ENCODE measurements at places on chromosomes 7 and 10.
A peak's percentile ranks its signal among the peaks of the same experiment; 100 is the strongest.

- no peaks in the 10 kb centered on the region for H3K4me1 ChIP-seq
- H3K27ac ChIP-seq, result no peak overlapping the region
- no peak overlapping the region for H3K4me3 ChIP-seq
- DNase-seq, result no peak
- H3K36me3 ChIP-seq, result no peaks in the 10 kb centered on the region
- peaks cover 33% of the 10 kb centered on the region for H3K27me3 ChIP-seq
Measured at GRCh38 chr10:100776671-100777070, 31.3 kb downstream of the PAX2 start.

GRCh38 chr7:144632724-144633123, 203.1 kb downstream of the TPK1 start:
- no peaks in the 10 kb centered on the region for H3K27me3 ChIP-seq
- no peak overlapping the region for H3K27ac ChIP-seq
- no peaks in the 10 kb centered on the region for H3K4me1 ChIP-seq
- no peaks in the 10 kb centered on the region for H3K36me3 ChIP-seq

DNA sequence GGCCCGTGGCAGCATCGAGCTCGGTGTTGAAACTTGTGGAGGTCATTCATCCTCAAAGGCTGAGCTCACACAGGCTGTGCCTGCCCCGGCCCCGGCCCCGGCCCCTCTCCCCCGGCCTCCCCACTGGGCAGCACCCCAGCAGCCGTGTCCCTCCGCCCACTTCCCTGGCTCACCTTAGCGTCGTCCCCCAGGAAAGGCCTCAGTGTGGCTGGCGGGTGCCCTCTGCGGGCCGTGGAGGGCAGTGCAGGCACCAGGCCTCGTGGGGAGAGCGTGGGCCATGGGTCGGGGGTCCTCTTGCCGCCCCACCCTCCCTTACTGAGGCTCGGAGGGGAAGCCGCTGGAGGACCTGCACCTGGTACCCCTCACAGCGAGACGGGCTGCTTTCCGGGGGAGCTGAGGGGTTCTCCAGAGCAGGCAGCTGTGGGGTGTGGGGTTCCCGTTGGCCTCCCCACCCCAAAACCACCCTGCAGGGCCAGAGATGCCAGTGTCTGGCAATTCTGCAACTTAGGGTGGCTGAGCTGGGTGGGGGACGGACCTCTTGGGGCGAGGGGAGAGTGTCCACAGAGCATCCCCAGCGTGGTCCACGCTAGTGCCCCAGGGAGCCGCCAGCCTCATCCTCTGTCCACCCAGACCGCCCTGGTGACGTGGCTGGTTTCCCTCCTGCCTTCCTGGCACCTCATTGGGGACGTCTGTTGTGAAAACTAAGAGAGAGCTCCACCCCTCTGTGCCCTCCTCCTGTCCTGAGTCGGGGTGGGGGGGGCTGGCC, 44.2 kb upstream of the DPYSL4 start:
- H3K27ac ChIP-seq, result no peak overlapping the region
- peak; percentile 18 for DNase-seq
- no peaks in the 10 kb centered on the region for H3K36me3 ChIP-seq
- H3K4me1 ChIP-seq, result no peaks in the 10 kb centered on the region

GRCh38 chr10:6721480-6721879, 141.4 kb upstream of the PRKCQ start:
- H3K4me1 ChIP-seq, result no peaks in the 10 kb centered on the region
- no peaks in the 10 kb centered on the region for H3K36me3 ChIP-seq
- peaks cover 25% of the 10 kb centered on the region for H3K27me3 ChIP-seq
- no peak overlapping the region for H3K4me3 ChIP-seq

DNA sequence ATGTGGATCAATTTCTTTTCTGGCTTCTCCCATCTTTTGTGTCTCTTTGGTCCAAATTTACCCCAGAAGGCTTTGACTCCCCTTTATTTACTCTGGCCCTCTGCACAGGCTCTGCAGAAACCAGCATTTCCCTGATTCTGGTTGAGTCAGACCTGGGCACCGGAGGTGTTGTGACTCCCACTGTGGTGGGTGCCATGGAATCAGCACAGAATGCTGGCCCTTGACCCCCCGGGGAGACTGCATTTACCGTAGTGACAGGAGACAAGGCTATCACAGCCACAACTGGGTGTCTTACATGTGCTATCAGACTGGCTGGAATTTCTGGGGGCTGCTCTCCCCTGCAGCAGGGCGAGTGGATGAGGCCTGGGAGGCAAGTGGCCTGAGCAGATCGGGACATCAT, 37.6 kb downstream of the PLXDC2 start:
- H3K4me1 ChIP-seq, result no peaks in the 10 kb centered on the region
- H3K27me3 ChIP-seq, result no peaks in the 10 kb centered on the region
- H3K27ac ChIP-seq, result no peak overlapping the region
- H3K36me3 ChIP-seq, result no peaks in the 10 kb centered on the region
- no peak overlapping the region for H3K4me3 ChIP-seq
- no peak for DNase-seq

DNA sequence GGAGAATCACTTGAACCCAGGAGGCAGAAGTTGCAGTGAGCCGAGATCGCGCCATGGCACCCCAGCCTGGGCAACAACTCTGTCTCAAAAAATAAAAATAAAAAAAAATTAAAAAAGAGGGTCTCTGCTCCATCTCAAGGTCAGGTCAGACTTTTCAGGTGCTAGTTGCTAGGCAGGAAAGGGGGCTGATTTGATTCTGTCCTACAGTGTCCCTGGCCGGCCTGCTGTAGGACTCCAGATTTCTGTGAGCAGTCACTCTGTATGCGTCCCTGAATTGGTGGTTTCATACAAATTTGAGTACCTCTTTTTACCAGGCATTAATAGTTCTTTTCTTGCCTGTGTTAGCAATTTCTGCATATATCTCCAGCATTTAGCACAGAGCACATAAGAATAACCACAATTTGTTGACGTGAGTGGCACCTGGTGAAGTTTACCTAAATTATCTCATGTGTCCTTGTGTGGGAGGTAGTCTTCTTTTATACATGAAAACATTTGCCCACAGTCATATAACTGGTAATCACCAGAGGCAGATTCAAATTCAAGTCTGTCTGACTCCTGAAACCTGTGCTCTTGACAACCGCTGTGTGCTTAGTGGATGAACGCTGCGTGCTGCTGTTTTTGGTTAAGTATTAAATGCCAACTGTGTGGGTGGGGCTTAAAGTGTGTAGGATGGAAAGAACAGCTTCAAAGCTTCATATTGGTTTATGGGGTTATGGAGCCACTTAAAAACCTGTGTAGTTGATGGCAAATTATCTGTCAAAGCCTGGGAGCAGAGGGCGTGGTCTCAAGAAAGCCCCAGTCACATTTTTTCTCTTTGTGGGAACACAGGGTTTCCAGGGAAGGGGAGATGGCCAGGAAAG, 3.2 kb upstream of the ZNF775 start:
- peak overlapping the region; percentile 41 for H3K27ac ChIP-seq
- peak; percentile 51 for DNase-seq
- peak overlapping the region; percentile 22 for H3K4me3 ChIP-seq
- H3K27me3 ChIP-seq, result no peaks in the 10 kb centered on the region
- peaks cover 44% of the 10 kb centered on the region for H3K4me1 ChIP-seq

- DNase-seq, result no peak
- H3K27ac ChIP-seq, result no peak overlapping the region
- H3K36me3 ChIP-seq, result no peaks in the 10 kb centered on the region
- H3K27me3 ChIP-seq, result no peaks in the 10 kb centered on the region
- no peaks in the 10 kb centered on the region for H3K4me1 ChIP-seq
Measured at GRCh38 chr7:16129431-16130110, 291.8 kb downstream of the CRPPA start.

GRCh38 chr7:136130511-136131303, 153.5 kb upstream of the MTPN start:
- H3K27ac ChIP-seq, result no peak overlapping the region
- H3K4me1 ChIP-seq, result no peaks in the 10 kb centered on the region
- DNase-seq, result no peak
- no peaks in the 10 kb centered on the region for H3K36me3 ChIP-seq
- H3K27me3 ChIP-seq, result no peaks in the 10 kb centered on the region
- H3K4me3 ChIP-seq, result no peak overlapping the region

- peaks cover 7% of the 10 kb centered on the region for H3K27me3 ChIP-seq
- no peak overlapping the region for H3K4me3 ChIP-seq
- no peak overlapping the region for H3K27ac ChIP-seq
- H3K36me3 ChIP-seq, result peaks cover 4% of the 10 kb centered on the region
- no peak for DNase-seq
- H3K4me1 ChIP-seq, result no peaks in the 10 kb centered on the region
Measured at GRCh38 chr10:91378061-91378460, 32.1 kb upstream of the HECTD2 start.

DNA sequence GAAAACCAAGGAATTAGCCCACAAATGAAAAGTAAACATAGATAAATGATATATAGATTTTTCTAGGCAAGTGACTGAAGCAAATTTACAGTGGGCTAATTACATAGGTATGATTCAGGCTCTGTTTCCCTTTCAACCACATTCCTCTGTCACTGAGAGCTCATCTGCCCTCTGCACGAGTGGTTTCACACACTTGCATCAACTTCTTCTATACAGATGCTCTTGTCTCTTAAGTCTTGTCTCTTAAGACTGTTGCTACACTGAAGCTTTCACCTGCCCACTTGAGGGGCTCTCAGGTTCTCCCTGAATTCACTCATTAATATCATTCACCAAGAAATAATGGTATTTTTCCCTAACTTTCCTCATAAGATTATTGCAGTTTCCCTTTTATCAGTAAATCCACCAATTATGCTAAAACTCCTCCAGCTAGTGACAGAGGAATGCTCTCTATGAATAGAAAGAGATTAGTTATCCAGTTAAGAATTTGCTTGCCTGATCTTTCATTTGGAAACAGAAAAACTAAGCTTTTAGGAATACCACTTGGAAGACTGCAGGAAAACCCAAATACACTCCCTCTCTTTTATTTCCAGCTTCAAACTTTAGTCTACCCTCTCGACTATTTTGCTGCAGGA, 95.7 kb downstream of the ELAPOR2 start:
- DNase-seq, result no peak
- H3K36me3 ChIP-seq, result no peaks in the 10 kb centered on the region
- H3K4me3 ChIP-seq, result no peak overlapping the region
- H3K4me1 ChIP-seq, result no peaks in the 10 kb centered on the region

DNA sequence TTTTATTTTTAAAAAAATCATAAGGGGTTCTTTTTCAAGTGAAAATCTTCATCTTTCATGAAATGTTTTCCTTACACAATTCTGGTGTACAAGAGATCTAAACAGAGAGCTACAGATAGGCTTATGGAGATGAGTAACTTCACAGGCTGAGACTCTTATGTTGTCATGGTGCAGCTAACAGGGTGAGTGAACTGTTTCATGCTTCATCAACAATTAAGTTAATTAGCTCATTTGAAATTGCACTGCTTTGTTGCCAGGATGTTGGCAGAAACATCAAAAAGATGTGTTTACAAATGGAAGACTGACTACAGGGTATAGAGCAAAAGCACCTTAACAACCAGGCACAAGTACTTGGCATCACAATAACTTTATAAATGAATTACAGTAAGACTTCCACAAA, 230.8 kb downstream of the FOXP2 start:
- H3K36me3 ChIP-seq, result no peaks in the 10 kb centered on the region
- DNase-seq, result no peak
- no peak overlapping the region for H3K4me3 ChIP-seq
- H3K27me3 ChIP-seq, result peaks cover 4% of the 10 kb centered on the region
- no peak overlapping the region for H3K27ac ChIP-seq

DNA sequence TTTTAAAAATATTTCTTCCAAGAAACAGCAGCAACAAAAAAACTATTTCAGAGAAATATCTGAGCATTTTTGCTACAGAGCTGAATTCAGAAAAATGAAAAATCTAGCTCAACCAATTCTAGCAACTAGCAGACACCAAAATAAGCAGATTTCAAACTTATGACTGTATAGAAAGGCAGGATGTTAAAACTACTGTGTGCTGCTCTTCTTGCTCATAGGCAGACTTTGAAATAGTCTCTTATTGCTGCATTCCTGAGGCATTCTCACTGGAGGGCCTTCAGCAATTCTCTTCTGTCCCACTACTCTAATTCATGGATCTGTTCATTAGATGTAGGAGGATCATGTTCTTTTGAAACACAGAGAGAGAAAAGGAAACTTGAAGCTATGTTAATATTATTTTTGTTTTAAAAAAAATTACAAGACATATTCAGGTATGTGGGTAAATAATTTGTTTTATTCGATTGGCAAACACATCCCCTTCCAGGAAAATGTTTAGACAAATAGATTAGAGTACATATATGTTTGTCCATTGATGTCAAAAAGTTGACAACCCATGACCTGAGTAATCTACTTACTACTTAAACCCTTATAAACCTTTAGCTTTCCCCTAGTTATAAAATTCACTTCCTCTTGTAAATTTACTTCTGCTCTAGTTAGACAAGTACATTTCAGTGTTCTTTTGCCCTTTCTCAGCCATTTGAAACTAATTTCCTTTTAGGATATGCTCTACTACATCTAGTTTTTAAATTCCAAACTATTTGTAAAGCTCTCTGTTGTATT, 428.2 kb upstream of the POT1 start:
- H3K27ac ChIP-seq, result no peak overlapping the region
- no peaks in the 10 kb centered on the region for H3K27me3 ChIP-seq
- no peaks in the 10 kb centered on the region for H3K4me1 ChIP-seq
- no peaks in the 10 kb centered on the region for H3K36me3 ChIP-seq
- DNase-seq, result no peak

DNA sequence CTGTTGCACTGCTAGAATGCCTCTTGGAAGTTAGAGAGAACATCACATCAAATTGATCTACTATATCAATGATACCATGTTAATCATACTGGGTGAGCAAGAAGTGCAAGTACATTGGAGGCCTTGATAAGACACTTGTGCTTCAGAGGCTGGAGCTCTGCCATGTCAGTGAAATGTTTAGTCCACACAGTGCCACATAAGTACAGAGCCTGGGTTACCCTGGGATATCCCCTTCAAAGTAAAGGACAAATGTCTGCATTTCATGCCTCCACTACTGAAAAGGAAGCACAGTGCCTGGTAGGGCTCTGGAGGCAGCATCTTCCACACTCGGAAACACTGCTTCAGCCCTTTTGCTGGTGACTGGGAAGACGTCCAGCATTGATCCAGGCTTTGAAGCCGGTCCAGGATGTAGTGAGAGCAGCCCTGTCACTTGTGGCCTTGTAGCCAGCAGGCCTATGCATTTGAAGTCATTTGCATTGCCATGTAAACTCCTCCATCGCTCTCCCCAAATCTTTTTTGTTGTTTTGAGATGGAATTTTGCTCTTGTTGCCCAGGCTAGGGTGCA, 15.7 kb upstream of the STN1 start:
- H3K27me3 ChIP-seq, result peaks cover 7% of the 10 kb centered on the region
- no peaks in the 10 kb centered on the region for H3K36me3 ChIP-seq
- H3K27ac ChIP-seq, result no peak overlapping the region
- no peak overlapping the region for H3K4me3 ChIP-seq
- H3K4me1 ChIP-seq, result no peaks in the 10 kb centered on the region

- H3K4me3 ChIP-seq, result no peak overlapping the region
- DNase-seq, result peak; percentile 36
- no peak overlapping the region for H3K27ac ChIP-seq
- no peaks in the 10 kb centered on the region for H3K36me3 ChIP-seq
- H3K27me3 ChIP-seq, result peaks cover 38% of the 10 kb centered on the region
- H3K4me1 ChIP-seq, result peaks cover 2% of the 10 kb centered on the region
Measured at GRCh38 chr7:516606-517456, 2.8 kb downstream of the PDGFA start.

DNA sequence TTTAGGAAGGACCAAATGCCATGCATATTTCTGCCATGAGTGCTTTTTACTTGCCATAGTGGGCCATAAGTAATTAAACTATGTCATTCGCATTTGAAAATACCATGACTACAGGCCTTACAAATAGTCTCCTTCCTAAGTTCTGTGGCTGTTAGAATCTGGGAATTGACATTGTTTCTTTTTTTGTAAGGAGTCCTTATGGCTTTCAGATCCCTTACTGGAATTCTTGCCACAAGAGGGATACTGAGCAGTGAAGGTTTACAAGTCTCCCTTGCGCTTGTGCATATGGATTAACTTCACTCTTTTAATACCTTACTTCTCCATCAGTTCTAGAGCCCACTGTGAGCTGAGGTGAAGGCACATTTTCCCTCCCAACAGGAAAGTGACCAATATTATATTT, 166.0 kb downstream of the NRG3 start:
- H3K27me3 ChIP-seq, result no peaks in the 10 kb centered on the region
- no peak for DNase-seq
- H3K4me1 ChIP-seq, result no peaks in the 10 kb centered on the region
- no peak overlapping the region for H3K27ac ChIP-seq
- no peak overlapping the region for H3K4me3 ChIP-seq
